Left cardiac atrium (tissue), 4 donors: ENCODE measurements at places on chromosomes 5 and 9.

DNA sequence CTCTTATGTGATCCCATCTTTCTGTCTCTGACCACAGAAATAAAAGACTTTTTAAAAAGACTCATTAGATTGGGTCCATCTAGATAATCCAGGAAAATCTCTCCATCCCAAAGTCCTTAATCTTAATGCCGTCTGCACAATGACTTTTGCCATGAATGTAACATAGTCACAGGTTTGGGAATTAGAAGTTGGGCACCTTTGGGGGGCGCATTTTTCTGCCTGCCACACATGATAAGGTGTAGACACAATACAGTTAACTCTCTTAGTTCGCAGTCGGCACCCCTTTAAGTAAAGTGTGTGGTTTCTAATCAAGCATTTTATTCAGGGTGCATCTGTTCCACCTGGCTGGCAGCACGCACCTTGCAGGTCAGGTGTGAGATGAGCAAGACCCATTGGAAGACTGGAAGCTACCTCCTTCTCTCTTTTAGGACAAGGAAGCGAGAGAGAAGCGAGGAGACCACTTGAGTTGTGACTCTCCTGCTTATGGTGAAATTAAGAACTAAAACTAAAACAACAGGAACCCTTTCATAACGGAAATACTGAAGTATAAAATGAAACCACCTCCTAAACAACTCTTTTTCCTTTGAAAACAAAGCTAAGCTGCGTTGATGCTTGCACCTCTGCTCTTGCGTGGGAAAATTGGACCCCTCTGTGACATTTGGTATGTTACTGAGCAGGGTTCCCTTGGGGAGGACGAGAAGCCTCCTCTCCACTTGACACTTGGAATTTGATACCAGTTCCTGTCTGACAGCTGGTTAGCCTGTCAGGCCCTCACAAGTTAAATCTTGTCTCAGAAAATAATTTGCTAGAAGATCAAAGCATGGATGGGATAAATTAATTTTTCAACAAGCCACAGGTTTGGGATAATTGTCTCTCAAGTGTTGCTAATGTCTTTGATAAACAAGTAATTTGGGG lies 304.6 kb upstream of the DMRT1 start:
- DNase-seq: no peak

DNA sequence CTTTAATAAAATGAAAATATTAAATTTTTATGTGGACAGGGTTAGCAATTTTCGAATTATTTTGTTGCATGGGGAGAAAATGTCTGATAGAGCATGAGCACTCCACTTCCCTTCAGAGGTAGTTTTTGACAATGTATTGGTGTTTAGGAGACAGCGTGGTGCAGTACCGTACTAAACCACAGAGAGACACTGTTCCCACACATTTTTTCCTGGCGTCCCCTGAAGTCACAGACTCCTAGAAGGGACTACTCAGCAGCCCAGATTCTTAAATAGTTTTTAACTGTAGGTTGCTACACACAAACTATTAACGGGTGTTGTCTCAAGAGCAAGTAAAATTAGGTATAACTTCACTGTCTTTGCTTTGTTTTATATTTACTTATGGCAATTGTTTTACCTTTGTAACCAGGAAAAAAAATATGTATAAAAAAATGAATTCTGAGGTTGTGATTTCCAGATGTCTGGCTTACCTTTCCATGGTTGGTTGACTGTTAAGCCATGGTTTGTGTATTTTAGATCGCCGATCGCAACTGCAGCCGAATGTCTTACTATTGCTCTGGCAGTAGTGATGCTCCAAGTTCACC lies 171.2 kb downstream of the DOCK8 start:
- no peak for DNase-seq

- DNase-seq: no peak
Measured at GRCh38 chr9:123469282-123469681, 113.3 kb downstream of the CRB2 start.

DNA sequence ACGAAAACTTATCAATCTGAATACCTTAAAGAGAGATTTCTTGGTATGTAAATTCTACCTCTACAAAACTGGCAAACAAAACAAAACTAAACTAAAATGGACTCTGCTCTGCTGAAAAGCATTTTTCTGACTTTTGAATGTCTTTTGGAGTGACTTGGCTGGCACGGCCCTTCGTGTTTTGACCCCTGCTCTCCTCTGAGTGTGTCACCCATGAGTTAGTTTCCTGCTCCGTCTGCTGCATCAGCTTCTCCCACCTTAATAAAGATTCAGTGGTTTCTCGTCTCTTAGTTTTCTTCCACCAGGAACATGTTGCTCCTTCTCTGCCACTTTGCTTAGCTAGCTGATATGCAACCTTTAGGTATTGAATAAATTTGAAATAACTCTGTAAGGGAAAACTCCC lies 1084.0 kb upstream of the CDH18 start:
- DNase-seq: no peak

DNA sequence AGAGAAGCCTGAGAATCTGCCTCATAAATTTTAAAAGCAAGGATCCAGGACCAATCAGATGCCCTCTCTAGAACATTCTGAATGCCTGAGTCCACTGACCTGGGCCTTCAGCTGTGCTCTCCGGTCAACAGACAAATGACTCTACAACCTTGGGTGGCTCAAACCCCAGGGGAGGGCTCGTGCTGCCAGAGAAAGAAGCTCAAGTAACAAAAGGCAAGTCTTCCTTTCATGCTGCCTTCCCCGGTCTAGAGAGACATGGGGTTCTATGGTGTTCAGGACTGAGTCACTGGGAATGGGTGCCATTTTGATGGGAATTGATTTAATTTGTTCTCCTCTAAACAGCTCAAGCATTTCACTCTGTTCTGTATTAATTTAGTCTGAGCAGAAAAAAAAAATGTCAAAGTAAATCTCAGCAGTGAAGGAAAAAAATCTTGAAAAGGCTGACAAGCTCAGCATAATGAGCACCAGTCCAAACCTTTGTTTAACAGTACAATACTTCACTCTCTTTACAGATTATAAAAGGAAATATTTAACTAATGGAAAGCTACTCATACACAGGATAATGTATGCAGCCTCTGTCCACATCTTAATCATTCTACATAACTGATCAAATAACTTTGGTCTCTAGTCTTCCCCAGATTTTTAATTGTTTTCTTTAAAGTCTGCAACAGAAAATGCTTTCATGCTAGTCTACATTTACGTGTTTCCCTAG lies 191.0 kb downstream of the GLIS3 start:
- DNase-seq: no peak

DNA sequence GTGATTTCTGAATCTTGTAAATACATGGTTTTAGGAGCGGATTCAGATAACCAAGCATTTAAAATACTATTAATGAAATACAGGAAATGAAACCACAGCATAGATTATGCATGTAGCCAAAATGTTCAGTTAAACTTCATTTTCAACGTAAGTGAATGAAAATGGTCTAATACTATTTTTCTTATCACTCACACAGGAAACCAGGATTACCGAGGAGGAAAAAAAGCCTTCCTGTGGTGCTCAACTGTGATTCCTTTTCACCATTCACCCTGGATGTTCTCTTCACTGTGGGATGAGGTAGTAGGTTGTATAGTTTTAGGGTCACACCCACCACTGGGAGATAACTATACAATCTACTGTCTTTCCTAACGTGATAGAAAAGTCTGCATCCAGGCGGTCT lies 83.4 kb upstream of the ZNF169 start:
- no peak for DNase-seq
